ENCODE measurements at places on chromosomes 11 and 22. TPM values are rescaled to one million over a fixed set of nuclear protein-coding genes. Genes with fewer than 3 reads are reported as not detected.

SWAP70 gene
- total RNA-seq, result 10.9 TPM

TBX10 gene
- total RNA-seq, result not detected

SCGB1A1 gene
- not detected for total RNA-seq

RAB38 gene
- total RNA-seq, result 6.9 TPM

WNT11 gene
- total RNA-seq, result 114 TPM

GPR83 gene
- total RNA-seq, result 0.15 TPM

CARD16 gene
- total RNA-seq, result not detected

CCDC86 gene
- 16.5 TPM for total RNA-seq

C11orf52 gene
- 7.4 TPM for total RNA-seq

MS4A5 gene
- not detected for total RNA-seq

SCGB1D1 gene
- total RNA-seq, result not detected

APOA1 gene
- 56.3 TPM for total RNA-seq

CRYBB2 gene
- not detected for total RNA-seq

INSC gene
- not detected for total RNA-seq

TYMP gene
- total RNA-seq, result 7.8 TPM

CDHR5 gene
- not detected for total RNA-seq

LRRC74B gene
- total RNA-seq, result 0.12 TPM

MYOD1 gene
- not detected for total RNA-seq

OR51B5 gene
- 3.6 TPM for total RNA-seq

CCDC82 gene
- total RNA-seq, result 6.1 TPM
